Caco-2 (cell line): ENCODE measurements at places on chromosomes 5 and 9. TPM values are rescaled to one million over a fixed set of nuclear protein-coding genes. Genes with fewer than 3 reads are reported as not detected.
A peak's percentile ranks its signal among the peaks of the same experiment; 100 is the strongest.

The PDGFRB gene
- 5.9 and 7.2 TPM in 2 replicates for total RNA-seq

DNA sequence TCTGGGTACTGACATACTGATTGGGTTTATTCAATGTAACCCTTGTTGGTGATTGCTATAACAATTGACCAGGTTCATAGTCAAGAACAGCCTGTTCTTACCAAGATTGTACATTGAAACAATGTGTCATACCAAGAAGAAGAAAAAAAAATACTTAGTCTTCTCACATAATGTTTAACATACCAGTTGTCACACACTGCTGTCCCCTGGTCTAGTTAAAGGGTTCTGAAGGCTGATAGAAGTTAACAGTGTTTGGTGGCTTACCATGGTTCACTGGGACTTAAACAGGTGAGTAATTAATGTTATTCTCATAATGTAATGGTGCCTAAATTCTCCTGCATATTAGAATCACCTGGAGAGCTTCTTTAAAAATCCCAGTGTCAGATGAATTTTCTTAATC lies 18.5 kb upstream of the CDC42SE2 start:
- DNase-seq: no peak

The EQTN gene
- total RNA-seq: not detected in 2 replicates

DNA sequence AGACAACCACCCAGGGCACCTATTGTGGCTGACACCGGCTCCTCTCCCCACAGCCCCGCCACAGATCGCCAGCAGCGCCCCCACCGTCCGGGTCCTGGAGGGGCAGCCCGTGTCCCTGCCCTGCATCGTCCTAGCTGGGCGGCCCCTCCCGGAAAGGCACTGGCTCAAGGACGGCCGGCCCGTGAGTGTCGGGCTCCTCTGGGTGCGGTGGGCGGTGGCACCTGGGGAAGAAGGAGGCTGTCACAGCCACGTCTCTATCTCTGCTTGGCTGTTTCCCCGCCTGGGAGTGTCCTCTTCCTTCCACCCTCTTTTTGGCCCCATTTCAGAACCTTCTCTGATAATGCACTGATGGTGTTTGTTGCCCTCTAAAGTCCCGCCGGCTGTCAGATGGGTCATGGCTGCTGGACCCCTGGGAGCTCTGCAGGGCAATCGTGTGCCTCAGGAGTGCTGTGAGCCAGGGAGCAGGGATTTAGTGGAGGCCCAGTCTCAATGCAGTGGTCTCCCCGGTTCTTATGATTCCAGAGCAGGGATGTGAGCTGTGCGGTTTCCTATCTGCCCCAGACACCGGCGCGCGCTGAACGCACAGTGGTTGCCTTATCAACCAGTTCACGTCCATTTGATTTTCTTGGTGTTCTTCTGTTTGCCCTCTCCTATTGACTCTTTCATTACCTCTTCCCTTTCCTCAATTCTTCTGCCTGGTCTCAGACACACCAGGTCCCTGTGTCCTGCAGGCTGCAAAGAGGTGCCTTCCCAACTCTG lies 55.3 kb downstream of the HMCN2 start:
- no peak for DNase-seq

The ZBED3 gene
- total RNA-seq: 38.5 and 38.8 TPM in 2 replicates

The RANBP3L gene
- total RNA-seq: 0.20 TPM in 1 of 2 replicates, not detected in the other

- DNase-seq: peak; percentile 18
These were observed 16.4 kb upstream of the ANXA6 start for GRCh38 chr5:151173711-151174611.

GRCh38 chr9:127500399-127500798 lies 49.1 kb downstream of the LRSAM1 start:
- DNase-seq: no peak

- no peak for DNase-seq
These were observed 79.1 kb upstream of the ITGA2 start for GRCh38 chr5:52910071-52910470.

GRCh38 chr5:160703547-160704189 lies 148.3 kb downstream of the ATP10B start:
- no peak for DNase-seq

The LVRN gene
- 0.27 and 0.42 TPM in 2 replicates for total RNA-seq

The RAPGEF1 gene
- 71.5 and 75.4 TPM in 2 replicates for total RNA-seq

GRCh38 chr5:127555826-127556225 lies 38.4 kb downstream of the PRRC1 start:
- peak; percentile 7 for DNase-seq

The LCN10 gene
- total RNA-seq: not detected in 2 replicates

GRCh38 chr5:179801304-179802206 lies 5.1 kb downstream of the MGAT4B start:
- peak; percentile 46 for DNase-seq

The CAMLG gene
- 26.6 and 30.9 TPM in 2 replicates for total RNA-seq

The PTGS1 gene
- total RNA-seq: 0.19 and 0.29 TPM in 2 replicates

GRCh38 chr5:149138182-149138923 lies 2.9 kb upstream of the ABLIM3 start:
- no peak for DNase-seq

The CRHBP gene
- total RNA-seq: not detected in 2 replicates

- DNase-seq: no peak
These were observed 293.6 kb downstream of the ACTL7B start for GRCh38 chr9:108562176-108562575.

The ACOT12 gene
- 1.4 TPM in 2 replicates for total RNA-seq

- no peak for DNase-seq
These were observed 27.4 kb downstream of the PCDH1 start for GRCh38 chr5:141850786-141851185.

DNA sequence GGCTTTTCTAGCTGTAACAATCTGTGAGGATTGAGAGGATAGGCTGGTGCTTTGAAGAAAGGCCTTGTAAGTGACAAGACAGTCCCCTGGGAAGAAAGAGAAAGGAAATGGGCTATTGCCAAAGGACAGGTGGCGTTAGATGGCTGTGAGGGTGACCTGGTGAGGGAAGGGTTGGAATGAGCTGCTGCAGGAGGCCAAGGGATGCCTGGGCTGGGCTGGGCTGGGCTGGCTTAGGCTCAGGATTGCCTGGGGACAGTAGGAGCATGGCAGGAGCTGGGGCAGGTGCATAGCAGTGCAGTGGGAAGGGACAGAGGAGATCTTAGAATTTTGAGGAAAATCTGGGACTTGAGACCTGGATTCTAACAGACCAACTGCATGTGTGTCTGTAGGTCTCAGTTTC lies 9.7 kb upstream of the MYOZ3 start:
- no peak for DNase-seq

DNA sequence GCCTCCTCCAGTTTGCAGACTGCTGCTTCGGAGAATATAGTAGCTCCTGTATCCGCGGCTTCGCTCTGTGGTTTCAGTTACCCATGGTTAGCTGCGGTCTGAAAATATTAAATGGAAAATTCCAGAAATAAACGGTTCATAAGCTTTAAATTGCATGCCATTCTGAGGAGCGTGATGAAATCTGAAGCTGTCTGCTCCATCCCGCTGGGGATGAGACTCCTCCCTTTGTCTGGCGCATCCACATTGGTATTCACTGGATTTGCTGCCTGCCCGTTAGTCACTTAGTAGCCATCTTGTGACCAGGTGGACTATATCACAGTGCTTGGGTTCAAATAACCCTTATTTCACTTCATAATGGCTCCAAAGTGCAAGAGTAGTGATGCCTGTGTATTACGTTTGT lies 36.3 kb downstream of the MSX2 start:
- no peak for DNase-seq

DNA sequence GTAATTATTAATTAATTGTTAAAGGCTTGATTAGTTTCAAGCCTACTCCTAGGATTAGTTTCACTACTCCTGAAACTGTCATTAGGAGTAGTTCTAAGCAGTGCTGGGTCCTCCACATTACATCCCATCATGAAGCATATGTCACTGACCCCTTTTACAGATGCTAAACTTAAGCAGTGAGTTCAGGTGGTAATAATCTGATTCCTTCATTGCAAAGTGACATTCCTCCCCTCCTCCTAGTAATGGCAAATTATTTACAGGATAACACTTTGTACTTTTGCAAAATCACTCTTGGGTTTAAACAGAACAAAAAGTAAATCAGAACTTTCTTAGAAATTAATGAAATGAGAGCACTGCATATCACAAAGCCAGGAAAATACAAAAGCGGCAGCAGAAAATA lies 52.4 kb downstream of the BAAT start:
- DNase-seq: no peak

DNA sequence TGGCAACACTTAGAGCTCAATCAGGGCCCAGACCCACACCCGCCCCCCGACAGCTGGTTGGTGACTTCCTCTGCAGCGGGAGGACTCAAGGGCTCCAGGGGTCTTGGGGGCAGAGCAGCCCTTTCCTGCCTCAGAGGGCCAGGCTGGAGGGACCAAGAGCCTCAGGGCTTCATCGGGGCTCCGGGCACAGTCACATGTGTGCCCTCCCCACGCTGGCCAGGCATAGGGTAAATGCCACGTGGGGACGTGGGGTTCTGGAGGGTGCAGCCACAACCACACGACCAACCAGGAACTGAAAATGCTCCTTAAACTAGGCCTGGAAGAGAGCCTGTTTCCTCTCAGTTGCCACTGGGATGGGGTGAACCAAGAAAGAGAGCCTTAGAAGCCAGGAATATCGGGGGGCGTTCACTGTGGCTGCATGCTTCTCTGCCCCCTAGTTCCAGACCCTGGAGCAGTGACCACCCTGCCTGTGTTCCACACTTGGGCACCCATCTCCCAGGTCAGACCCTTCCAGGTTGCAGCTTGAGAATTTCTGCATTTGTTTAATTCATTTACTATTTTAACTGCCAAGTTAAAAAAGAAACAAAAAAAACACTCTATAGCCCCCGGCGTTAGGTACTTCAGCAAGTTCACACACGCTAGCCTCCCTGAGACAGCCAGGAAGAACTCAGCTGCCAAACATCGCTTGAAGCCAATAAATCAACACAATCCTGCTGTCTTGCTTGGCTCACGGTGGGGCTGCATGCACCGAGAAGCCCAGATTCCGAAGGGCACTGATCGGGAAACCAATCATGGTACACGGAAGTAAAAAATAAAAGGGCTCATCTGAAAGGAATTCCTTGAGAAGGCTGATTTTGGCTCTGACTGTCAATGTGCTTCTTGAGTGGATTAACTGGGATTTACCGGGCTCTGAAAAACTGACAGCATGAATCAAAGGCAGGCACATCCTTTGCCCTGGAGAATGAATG lies 56.1 kb upstream of the PHYKPL start:
- DNase-seq: no peak

DNA sequence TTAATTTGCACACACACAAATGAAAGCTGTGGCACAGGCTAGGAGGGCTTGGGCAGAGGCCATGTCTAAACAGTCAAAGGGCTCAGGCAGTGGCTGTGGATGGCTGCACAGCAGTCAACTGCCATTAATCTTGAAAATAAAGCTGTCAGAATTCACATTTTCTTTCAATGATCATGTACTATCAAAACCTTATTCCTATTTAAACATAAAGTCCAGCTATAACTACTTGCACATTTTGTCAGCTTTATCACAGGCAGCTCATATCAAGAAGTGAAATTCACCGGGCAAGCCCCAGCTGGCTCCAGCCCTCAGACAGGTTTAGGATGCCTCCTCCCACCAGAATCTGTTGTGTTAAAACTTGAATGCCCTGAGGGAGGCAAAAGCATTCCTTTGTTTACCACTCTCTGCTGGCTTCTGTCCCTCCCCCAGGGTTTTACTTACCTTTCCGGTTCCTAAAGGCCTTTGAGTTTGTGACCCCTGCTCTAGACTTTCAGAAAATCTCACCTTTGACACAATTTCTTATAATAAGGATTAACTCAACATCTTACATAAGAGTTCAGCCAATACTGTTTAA lies 54.9 kb upstream of the GRAMD2B start:
- DNase-seq: peak; percentile 61

- no peak for DNase-seq
These were observed 31.9 kb upstream of the GOLPH3 start for GRCh38 chr5:32206053-32206452.

The CORO2A gene
- total RNA-seq: 18.9 and 20.0 TPM in 2 replicates

GRCh38 chr9:2192356-2192979 lies 177.3 kb downstream of the SMARCA2 start:
- no peak for DNase-seq

- no peak for DNase-seq
These were observed 69.3 kb upstream of the DAB2 start for GRCh38 chr5:39494107-39494510.

The TERT gene
- total RNA-seq: 5.1 and 6.1 TPM in 2 replicates

The ABCA2 gene
- total RNA-seq: 22.6 and 27.3 TPM in 2 replicates

DNA sequence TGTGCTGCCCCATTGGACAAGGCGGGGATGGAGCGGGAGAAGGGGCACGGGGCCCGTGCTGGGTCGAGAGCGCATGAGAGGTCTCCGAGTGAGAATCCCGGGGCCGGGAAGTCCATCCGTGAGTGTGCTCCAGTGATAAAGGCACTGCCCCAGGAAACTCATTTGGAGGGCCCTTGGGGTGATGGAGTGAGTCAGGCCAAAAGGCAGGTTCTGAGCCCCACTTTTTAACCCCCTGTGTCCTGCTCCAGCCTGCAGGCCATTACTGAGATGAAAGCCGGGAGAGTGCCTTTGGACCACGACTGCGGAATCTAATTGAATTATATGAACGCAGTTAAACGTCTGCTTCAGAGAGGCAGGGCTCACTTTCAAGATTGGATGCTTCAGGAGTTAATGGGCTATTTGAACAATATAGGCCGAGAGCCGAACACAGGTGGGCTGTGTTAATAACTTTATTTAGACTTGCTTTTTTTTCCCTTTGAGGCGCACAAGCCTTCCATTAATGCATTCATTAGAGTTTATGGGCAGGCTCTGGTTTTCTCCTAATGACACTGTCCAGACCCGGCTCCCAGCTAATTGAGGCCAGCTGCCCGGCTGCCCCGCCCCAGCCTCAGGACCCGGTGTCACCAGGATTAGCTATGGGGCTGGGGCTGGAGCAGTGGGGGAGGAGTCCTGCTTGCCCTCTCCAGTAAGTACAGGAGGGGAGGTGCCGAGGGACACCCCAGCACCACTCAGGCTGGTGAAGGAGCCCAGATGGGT lies 79.1 kb upstream of the LMX1B start:
- DNase-seq: no peak

The CER1 gene
- not detected in 2 replicates for total RNA-seq

The HACD4 gene
- not detected in 2 replicates for total RNA-seq

DNA sequence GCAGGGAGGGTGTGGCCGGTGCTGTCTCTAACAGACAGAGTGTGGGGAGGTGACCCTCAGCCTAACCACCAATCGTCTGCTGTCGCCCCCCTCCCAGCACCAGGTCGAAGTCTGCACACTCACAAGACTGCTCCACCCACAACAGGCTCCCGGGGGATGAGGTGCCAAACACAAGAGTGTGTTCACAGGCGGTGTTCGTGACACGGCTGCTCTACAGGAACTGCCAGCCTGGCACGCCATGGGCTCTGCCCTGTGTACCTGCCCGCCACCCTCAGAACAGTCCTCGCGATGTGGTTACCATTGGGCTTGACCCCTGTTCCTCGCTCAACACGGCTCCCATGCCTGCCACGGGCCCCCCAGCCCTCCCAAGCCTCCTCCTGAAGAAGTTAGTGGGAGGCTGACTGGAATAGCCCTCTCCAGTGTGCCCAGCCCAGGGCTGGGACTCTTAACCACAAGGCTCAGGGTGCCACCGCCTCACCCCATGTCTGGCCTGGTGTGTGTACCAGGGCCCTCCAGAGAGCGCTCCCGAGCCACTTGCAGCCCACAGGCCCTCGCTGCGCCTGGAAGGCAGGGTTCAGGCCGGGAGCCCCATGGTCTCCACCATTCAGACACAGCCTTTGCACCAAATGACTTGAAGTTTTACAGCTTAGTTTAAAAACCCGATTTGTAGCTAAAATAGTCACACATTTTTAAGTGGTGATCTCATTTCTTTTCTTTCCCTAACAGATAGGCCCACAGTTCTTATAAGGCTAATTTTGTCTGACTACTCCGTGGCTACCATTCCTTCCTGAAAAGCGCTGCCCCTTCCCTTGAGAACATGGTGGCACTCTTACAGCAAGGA lies 102.5 kb downstream of the CAMSAP1 start:
- DNase-seq: no peak
